ENCODE measurements at places on chromosomes 7 and 10.

DNA sequence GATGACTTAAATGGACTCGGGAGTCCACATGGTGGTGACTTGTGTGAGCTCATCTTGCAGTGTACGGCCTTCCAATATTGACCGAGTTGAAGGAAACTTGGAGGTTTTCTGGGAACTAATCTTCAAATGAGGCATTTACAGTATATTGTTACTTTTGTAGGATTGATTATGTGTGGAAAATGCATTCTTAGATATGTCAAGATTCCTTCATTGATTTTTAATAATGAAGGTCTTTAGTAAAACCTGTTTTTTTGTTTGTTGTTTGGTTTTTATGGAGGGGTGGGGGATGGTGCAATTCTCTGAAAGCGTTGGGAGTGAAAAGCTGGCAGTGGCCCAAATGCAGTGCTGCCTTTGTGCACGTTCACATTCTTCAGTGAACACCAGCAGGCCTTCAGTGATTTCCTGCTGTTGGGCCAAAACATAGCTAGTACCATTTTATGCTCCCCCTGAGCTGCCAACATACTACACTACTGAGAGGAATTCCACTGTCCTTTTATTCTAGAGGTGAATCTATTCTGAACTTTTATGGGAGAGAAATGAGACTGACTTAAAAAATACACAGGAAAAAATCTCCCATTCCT lies 50.4 kb downstream of the CCNY start:
- no peak for DNase-seq

- peak; percentile 70 for DNase-seq
Measured at GRCh38 chr10:71357792-71358265, 38.8 kb downstream of the SLC29A3 start.

GRCh38 chr7:3897430-3898372 lies 596.6 kb downstream of the SDK1 start:
- peak; percentile 27 for DNase-seq

GRCh38 chr10:58335306-58336005 lies 650 bp downstream of the UBE2D1 start:
- peak; percentile 40 for DNase-seq

DNA sequence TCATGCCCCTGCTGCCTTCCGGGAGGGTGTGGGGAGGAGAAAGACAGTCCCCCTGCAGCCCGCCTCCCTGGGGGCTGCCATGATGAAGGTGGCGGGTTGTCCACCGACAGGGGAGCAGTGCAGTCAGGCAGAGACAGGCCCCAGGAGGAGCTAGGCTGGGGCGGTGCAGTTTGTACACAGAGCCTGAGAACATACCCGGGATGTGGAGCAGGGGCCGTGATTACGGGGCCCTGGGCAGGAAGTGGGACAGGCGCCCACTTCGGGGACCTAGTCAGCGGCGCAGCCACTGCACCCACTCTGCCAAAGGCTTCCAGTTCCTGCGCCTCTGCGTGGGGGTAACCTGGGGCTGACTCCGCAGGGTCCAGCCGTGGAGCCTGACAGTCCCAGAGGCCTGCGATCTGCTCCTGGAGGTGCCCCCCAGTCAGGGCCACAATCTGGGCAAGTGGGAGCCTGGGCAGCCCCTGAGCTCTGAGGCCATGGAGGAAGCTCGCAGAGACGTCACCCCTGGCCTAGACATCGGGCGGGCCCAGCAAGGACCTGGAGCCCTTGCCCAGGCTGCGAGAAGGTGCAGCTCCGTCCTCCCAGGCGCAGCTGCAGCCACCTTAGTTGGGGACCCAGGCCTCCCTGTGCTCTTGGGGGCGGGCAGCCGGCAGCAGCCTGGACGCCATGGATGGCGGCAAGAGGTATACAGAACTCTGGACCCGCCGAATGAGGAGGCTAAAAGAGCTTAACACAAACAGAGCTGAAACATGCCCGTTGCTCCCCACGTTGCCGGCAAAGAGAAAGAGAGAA lies 1356.8 kb downstream of the XPNPEP1 start:
- no peak for DNase-seq
